ENCODE measurements at places on chromosomes 1 and 21.

- no peak for DNase-seq
Observed at GRCh38 chr21:15441060-15441493, 288.7 kb upstream of the USP25 start.

- no peak for DNase-seq
Observed at GRCh38 chr1:158327481-158327880, 3.9 kb downstream of the CD1B start.

DNA sequence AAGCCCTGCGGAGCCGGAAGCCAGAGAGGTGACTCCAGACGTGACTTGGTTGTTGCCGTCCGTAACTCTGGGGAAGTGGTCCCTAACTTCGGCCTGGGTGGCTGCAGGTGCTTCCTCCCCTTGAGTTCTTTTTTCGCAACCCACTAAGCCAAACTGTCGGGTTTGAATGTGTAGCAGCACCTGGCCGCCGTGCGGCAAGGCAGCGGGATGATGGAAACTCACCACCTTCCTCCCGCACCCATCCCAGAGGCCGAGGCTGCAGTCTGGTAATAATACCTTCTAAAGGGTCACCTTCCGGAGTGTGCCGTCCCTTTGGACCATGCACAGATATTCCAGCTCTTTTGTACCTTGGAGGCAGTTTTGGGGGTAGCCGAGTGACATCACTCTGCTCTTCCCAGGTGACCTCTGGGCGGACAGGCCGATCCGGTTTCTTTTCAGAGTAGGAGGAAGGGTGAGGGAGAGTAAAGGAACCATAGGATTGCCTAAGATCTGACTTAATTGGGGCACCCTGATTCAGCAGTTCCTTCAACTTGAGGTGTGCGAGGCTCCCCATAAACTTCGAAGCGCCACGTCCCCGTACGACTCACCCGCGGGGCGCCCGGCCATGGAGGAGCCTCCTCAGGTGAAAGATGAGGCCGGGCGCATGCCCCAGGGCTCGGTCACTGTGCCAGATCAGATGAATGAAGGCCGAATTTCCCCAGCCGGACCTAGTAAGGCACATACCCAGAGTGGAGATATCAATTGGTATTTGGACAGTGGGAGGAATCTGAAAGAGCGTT lies 1.0 kb downstream of the KCNK1 start:
- no peak for DNase-seq

DNA sequence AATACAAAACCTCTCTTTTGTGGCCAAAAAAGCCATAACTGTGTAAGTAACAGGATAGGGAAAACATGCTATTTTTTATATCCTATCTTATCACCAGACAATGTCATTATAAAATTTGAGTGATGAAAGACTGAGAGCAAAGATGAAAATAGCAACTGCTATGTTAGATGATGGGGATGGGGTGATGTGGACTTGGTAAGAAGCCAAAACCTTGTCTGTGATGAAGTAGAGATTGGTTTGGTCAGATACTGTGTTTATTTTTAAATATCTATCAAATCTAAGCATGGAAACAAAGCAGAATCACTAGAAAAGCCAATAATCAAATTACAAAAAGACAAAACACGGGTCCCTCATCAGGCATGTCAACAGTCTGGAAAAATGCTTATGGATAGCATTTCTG lies 631.1 kb upstream of the NR5A2 start:
- no peak for DNase-seq

DNA sequence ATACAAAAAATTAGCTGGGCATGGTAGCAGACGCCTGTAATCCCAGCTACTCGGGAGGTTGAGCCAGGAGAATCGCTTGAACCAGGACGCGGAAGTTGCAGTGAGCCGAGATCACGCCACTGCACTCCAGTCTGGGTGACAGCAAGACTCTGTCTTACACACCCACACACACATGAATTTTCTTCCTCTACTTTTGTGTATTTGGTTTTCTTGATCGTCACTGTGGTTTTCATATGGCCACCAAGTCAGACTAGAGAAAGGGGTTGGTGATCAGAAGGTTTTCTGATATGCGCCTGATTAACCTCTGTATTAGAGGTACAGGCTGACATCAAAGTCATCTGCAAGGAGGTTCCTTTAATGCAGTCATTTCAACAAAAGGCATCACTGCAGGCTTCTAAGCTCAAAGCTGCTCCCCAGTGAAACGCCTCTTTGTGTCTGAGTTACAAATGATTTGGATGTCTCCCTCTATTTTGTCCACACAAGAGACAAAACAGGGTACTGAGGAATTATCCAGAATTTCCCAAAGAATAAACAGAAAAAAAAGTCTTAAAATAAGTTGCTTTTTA lies 11.1 kb downstream of the SH2D1B start:
- no peak for DNase-seq

DNA sequence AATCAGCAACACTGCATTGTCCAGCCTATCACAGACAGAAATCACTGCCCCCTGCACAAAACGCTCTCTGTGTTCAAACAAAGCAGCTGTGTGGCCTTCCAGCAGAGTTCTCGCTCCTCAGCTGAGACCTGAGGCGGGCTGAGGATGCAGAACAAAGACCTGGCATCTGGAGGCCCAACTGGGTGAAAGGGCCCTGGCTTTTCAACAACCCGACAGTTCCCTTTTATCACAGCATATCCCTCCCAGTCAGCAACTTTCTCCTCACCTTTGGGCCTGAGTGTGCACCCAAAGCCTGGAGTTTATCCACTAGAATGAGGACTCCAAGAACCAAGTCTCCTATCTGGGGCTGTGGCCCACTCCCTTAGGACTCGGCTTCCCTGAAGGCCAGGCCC lies 42.6 kb upstream of the A3GALT2 start:
- DNase-seq, result no peak

GRCh38 chr1:171299342-171299741 lies 14.6 kb upstream of the FMO4 start:
- no peak for DNase-seq

DNA sequence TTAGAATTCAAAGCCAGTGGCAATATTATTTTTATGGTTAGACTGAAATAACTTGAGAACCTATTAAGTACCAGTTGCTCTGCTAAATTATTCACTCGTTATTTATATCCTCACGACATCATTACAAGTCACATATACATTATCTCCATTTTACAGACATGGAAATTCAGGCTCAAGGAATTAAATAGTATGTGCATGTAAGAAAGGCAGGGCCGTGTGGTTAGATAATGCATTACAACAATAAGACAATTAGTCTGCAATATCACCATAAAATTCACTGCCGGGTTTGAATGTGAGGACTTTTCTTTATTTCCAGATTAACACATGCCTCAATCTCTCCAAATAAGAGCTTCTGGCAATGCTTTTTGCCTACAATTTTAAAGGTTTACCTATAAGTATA lies 523.4 kb downstream of the PTBP2 start:
- no peak for DNase-seq

- no peak for DNase-seq
Observed at GRCh38 chr1:30047576-30047975, 675.8 kb downstream of the MATN1 start.

- DNase-seq, result no peak
Observed at GRCh38 chr1:10687251-10687651, 109.2 kb downstream of the CASZ1 start.

- DNase-seq, result peak; percentile 7
Observed at GRCh38 chr1:39394598-39394997, 96.8 kb upstream of the BMP8A start.

GRCh38 chr1:3942416-3943122 lies 42.5 kb upstream of the C1orf174 start:
- DNase-seq, result peak; percentile 41

- DNase-seq, result peak; percentile 14
Observed at GRCh38 chr1:242836423-242836822, 311.9 kb upstream of the PLD5 start.

- no peak for DNase-seq
Observed at GRCh38 chr1:14848625-14849024, 250.1 kb downstream of the KAZN start.

- no peak for DNase-seq
Observed at GRCh38 chr1:245255783-245256182, 101.0 kb downstream of the KIF26B start.

DNA sequence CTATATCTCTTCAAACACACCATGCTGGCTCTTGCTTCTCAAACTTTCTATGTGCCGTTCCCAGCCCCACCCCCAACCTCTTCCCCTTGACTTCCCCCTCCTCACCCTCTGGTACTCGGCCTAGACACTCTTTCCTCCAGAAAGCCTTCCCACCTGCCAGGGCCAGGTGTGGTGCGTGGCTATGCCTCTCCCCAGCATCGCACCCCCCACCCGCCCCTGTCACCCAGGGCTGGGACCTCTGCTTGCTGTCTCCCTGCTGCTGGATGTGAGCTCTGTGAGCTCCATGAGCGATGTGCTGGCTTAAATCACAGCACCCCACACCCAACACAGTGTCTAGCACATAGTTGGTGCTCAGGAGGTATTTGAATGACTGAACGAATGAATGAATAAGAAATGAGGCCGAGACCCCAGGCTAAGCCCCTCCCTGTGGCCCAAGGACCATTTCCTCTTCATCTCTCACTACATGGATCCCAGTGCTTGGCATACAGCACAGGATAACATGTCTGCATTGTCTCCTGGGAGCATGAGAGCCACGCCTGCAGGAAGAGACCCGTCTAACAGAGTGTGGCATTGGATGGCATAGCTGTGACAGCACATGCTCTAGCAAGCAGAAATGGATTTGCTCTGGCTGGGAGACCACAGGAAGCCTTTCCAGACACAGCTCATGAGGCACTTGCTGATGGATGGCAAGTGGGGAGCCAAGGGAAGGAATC lies 19.7 kb downstream of the TNNT2 start:
- peak; percentile 11 for DNase-seq
